Stimulated activated CD4-positive, alpha-beta T cell treated with anti-CD3 and anti-CD28 coated beads, Interleukin-1b, Interleukin-23, amount 100 ng/mL, for 1 hour (primary cell): ENCODE measurements at places on chromosomes 7 and 10.

DNA sequence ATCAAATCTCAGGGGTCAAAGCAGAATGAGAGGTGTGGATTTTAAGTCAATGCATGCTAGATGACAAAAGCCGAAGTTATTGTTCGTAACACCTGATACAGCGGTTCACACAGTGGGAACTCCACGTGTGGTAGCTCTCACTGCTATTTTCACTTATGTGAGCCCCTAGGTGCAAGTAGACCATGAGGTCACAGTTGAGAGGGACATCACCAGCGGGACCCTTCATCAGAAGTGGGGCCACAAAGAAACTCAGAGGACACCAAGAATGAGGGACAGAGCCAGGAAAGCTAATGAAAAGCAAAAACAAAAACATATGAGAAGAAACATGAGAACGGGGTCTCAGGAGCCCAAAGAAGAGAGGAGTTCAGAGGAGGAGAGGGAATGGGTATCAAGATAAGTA is 63.5 kb downstream of the ADAM12 start:
- no peak for DNase-seq

GRCh38 chr7:137703291-137704010 is 143.3 kb downstream of the DGKI start:
- no peak for DNase-seq

- DNase-seq: no peak
These were observed 15.4 kb downstream of the LRRC27 start for GRCh38 chr10:132347211-132347930.

DNA sequence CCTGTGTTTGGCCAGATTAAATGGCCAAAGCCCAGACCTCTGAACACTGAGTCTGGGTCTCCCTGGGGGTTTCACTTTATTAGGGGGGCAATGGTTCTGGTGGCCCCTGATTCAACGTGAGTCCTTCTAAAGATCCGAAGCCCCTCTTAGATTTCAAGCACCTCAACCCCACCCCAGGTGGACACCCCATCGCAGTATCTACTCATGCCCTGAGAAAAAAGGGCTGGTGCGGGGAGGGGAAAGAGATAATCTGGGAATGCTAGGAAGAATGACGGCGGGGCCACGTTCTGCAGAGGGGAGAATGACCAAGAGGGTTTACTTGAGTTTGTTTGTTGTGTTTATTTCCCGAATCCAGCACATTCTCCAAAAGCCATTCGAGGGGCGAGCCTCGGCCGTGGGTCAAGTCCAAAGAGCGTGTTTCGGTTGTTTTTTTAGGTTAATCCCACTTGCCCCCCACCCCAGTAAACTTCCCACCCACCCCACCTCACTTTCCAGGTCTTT is 832 bp downstream of the PDLIM1 start:
- DNase-seq: no peak

GRCh38 chr10:73893426-73893825 is 17.5 kb upstream of the PLAU start:
- DNase-seq: no peak

DNA sequence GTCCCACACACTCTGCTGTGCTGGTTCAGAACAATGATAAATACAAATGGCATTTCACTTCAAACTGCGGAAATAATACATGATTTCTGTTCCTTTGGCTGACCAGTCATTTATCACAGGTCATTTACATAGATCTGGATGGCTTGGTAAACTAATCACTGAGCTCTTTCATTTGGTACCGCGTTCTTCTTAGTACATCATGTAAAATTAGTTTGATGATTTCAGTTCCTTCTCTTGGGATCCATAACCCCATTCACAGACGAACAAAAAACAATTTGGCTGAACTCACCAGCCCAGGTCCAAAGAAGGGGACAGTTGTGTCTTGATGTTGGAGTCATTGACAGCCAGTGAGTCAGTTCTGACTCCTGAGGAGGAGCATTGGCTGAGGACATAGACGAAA is 689.8 kb downstream of the INHBA start:
- DNase-seq: no peak

DNA sequence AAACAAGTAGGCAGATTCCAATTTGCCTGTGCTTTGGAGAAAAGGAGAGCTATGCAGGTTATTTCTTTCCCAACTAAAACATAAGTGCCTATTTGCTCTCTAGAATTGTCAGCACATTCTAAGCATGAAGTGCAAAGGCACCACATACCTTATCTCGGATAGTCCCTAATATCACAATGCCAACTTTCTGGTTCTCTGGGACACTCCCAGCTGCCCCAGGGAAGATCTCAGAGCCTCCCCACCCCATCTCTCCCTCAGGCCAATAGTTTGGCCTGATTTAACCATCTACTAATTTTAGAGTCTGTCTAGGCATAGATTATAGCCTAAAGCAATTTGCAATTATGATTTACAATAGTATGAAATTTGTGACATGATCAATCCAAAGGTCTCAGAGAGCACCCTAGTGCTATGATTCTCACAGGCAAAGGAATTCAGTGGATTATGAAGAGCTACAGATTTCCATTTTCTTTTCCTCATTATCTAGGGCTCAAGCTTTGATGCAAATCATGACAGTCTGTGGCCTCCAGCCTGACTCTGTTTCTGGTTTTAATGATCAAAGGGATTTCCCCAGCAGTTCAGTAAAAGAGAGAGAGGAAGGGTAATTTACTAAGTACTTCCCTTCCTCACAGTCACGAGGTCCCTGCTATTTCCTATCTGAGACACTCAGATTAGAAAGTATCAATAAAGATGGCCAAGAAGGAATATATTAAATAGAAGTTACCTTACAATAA is 29.0 kb upstream of the IL6 start:
- no peak for DNase-seq

- no peak for DNase-seq
These were observed 52.8 kb downstream of the ABLIM1 start for GRCh38 chr10:114605155-114605797.

DNA sequence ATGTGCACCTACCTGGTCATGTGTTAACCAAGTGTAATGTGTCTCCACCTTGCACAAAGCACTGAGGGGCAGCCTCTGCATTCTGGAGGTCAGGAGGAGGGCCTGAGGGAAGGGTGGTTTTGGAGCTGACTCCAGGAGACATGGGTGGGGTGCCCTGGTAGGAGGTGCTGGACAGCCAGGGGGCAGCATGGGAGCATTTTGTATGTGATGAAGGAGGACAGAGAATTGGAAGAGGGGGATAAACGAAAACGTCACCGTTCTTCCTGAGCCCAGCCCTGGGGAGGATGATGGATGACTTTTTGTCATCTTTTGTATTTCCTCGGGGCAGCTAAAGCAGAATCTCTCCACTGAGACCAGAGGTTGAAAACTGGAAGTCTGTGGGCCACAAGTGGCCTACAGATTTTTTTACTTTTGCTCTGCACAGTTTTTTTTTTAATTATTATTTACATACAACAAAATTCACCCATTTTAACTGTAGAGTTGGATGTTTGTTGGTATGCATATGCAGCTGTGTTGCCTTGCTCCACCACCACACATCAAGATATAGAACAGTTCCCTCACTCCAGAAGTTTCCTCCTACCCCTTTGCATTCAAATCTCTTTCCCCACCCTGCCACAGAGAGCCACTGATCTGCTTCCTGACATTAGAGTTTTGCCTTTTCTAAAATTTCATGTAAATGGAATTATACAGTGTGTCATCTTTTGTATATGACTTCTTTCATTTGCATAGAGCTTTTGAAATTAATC is 242.5 kb downstream of the VTI1A start:
- DNase-seq: no peak

DNA sequence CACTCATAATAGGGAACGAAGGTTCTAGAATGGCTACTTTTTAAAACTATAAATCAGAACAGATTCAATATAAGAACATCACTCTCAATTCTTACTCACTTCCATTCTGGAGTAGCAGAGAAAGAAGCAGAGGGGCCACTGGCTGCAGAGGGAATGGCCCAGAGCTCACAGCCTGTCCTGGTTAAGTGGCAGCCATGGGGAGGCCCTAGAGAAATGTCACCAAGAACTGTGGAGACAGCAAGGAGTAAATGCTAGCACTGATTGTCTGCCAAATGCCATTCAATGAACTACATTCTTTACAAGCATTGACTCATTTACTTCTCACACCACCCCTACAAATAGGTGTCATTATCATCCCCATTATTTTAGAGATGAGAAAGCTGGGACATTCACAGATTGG is 74.6 kb upstream of the KCNMA1 start:
- DNase-seq: no peak

GRCh38 chr10:109769966-109770365 is 153.3 kb downstream of the XPNPEP1 start:
- no peak for DNase-seq

DNA sequence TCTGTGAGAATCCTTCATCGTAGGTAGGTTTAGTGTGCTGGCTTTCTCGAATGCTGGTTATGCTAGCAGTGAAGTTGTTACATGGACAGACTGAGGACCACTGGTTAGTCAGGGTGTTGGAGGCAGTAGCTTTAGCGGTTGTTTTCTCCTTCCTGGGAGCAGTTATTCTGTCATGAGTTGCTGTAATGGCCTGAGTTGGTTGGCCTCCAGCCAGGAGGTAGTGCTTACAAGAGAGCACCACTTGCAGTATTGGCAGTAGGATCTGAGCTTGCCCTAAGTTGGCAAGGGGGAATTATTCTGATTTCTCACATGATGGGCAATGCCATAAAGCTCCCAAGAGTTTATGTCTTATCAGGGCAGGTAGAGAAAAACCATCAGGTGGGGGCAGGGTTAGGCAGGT is 58.0 kb downstream of the IPMK start:
- no peak for DNase-seq

- DNase-seq: no peak
These were observed 140.0 kb downstream of the ITGB8 start for GRCh38 chr7:20470726-20471125.

DNA sequence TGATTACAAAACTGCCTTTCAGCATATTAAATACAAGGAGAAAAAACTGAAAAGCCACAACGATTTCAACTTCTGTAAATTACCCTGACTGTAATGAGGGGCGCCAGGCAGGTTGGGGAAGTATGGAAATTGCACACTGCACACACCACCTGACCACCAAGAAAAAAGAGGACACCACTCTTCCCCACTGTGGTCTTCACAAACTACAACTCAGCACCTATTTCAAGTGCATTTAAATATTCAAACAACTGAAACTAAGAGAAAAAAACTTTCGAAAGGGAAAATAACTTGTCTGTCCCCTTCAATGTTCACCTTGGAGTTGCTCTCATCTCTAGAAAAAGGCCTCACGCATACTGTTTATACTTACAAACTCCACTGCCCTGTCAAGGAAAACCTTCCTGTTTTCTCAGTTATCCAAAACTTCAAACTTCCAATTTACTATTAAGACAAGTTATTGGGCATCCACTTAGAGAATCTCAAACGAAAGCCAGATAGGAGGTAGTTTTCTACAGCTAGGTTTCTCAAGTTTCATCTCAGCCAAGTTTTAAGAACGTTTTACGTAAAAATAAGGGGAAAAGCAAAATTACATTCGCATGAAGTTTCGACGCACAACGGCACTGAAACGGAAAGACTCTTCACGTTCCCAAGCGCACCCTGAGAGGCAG is 1.4 kb downstream of the LARP4B start:
- no peak for DNase-seq

- DNase-seq: no peak
These were observed 35.5 kb upstream of the DGKI start for GRCh38 chr7:137882261-137882668.

- no peak for DNase-seq
These were observed 34.2 kb downstream of the CYP17A1 start for GRCh38 chr10:102802920-102803534.

DNA sequence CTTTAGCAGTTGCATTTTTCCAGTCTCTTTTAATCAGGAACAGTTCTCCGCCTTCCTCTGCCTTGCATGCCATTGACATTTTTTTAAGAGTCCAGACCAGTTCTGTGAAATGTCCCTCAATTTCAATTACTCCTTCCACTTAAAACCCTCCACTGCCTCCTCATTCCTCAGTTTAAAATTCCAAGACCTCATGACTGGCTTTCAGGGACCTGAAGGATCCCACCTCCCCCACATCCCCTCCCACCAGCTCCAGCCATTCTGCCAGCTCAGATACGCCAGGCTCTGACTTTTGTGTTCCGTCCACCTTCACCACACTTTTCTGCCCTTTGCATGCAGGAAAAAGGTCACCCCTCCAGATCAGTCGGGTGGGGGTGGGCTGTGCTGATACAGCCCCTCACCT is 8.7 kb downstream of the TNRC18 start:
- DNase-seq: no peak

- no peak for DNase-seq
These were observed 10.0 kb upstream of the STK31 start for GRCh38 chr7:23700046-23700445.

DNA sequence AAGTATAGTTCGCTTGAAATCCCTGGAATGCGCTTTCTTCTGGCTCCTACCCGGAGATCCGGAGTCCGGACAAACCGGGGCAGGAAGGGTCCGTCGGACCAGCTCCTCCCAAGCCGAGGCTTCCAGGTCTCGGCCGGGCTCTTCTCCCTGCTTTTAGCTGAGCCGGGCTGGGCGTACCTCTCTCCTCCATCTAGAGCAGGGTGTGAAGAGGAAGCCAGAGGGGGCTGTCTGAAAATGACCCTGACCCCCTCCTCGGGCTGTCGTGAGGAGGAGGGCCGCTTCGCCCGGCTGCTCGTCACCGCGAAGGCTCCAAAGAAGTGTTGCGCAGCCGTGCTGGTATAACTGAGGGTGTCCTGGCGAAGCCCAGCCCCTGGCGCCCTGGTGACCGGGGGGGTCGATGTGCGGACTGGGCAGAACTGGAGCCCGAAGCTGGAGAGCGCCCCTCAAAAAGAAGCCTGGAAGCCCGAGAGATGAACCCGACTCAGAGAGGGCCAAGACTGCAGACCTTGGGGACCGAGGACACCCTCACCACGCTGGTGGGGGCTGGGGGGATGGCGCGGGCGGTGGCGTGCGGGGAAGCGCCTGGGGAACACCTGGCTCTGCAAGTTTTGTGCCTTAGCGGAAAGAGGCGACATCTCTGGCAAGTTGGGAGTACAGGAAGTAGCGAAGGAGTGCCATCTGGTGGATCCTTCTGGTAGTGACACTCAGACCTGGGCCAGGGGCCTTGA is 5.7 kb downstream of the KAZALD1 start:
- DNase-seq: peak; percentile 61

- DNase-seq: no peak
These were observed 15.2 kb upstream of the C10orf53 start for GRCh38 chr10:49664006-49664841.

DNA sequence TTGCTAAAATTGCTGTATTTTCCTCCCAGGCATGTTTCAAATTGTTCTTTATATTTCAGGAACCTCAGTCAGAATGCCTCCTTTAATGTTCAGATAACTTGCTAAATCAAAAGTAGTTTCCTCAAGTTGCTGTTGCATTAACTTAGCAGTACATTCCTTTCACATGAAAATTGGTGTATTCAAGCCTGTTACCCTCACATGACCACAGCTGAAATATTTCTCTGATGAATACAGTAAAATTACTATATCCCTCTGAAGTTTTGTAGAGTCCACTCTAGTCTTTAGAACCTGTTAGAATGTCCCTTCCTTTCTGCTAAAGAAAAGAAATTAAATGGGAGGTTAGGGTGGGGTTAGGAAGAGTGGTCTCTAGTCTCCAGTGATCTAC is 24.5 kb upstream of the C1GALT1 start:
- no peak for DNase-seq

- DNase-seq: peak; percentile 21
These were observed 163.8 kb upstream of the KLF6 start for GRCh38 chr10:3948843-3949242.

- no peak for DNase-seq
These were observed 70.3 kb downstream of the WDR37 start for GRCh38 chr10:1126461-1126860.
